ENCODE measurements at places on chromosomes 11 and 22.

GRCh38 chr11:17722000-17722643 lies 2.8 kb downstream of the MYOD1 start:
- no peak for DNase-seq

DNA sequence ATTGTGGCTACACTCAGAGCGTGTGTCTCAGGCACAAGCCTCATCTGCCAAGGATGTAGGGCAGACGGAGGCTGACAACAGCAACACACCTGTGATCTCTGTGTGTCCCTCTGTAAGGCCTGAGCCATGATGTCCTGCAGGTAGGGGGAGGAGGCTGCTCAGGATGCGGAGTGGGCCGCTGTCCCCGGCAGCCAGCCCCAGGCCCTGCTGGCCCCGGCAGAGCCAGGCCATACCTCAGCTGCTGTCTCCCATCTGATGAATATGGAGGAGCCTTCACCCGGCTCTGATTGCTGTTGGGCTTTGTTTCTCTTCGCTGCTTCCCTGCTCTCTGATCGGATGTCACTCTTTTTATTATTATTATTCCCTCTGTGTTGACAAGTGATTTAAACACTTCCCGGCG lies 83.6 kb upstream of the NCAM1 start:
- no peak for DNase-seq

- DNase-seq: no peak
Observed at GRCh38 chr11:117831661-117832415, 7.3 kb upstream of the FXYD2 start.

DNA sequence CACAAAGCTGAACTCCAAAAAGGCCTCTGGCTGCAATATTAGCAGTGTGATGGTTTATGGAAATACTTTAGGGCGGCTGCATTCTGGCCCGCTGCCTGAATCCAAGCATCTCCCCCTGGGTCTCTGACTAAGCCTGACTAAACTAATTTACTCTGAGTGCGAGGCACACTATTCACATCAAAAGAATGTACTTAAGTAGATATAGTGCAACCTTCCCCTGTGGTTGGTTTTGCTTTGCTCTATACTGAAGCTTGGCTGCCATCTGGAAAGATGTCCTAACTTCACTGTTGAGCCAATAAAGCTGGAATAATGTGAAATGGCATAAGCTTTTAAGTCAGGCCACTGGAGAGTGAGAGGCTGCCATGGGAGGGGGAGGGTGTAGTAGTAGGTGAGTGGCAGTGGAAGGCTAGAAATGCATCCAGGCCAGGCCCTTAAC lies 321.6 kb downstream of the AASDHPPT start:
- peak; percentile 99 for DNase-seq

DNA sequence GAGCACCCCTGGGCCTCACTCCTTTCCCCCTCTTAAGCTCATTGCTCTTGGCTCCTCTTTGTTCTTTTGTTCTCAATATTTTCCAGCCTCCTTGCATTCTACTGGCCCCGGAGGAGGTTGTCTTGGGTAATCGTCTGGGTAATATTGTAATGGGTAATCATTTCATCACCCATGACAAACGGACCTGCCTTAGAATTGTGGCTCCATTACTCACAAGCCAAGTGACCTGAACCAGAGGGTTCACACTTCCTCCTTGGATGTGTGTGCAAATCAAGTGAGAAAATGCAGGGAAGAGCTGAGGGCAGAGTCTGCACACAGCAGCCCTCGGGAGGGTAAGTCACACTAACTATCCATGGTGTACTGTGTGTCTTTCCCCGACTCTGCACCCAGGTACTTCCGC lies 305.0 kb downstream of the BUD13 start:
- DNase-seq: no peak

DNA sequence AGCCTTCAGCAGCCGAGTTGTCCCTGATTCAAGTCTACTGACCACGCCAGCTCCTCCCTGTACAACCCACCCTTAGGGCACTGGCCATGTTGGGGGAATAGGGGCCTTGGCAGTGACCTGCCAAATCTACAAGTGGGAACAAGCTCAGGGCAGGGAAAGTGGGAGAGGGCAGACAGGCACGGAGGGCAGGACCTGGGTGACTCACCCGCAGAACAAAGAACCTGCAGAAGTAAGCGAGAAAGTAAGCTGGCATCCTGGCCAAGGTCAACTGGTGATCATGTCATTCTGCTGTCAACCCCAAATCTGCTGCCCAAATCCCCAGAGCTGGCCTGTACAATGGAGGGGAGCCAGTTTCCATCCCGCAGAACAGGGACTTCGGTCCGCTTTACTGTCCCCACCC lies 7.9 kb upstream of the SCGB1A1 start:
- no peak for DNase-seq

DNA sequence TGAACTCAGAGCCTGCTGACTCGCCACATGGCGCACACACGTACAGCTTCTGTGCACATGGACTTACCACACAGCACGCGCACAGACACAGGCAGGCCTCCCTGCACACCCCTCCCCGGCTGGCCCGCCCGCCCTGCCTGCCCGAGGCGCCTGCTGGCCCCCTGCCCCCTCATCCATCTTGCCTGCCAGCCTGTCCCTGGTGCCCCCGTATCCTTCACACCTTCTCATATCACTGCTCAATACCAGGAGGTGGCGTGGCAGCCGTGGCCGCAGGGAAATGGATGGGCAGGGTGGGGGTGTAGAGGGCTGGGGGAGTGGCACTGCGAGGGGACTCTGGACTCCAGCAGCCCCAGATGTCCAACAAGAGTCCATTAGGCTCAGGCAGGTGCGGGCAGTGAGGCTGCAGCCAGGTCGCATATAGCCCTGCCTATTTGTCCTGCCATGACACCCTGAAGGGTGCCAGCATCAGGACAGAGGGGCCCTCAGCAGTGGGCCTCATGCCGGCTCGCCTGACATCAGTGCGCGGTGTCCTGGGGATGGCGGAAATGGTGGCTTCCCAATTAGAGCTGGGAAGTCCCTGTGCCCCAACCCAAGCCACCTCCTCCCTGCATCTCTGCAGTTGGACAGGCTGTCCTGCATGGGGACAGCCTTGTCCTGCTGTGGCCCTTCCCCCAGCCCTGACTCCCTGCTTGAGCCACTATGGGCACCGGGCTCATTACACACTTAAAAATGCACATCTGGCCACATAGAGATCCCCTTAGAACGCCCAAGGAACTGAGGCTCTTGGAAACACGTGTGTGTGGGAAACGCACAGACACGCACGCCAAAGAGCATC lies 2.0 kb upstream of the TBX10 start:
- no peak for DNase-seq

DNA sequence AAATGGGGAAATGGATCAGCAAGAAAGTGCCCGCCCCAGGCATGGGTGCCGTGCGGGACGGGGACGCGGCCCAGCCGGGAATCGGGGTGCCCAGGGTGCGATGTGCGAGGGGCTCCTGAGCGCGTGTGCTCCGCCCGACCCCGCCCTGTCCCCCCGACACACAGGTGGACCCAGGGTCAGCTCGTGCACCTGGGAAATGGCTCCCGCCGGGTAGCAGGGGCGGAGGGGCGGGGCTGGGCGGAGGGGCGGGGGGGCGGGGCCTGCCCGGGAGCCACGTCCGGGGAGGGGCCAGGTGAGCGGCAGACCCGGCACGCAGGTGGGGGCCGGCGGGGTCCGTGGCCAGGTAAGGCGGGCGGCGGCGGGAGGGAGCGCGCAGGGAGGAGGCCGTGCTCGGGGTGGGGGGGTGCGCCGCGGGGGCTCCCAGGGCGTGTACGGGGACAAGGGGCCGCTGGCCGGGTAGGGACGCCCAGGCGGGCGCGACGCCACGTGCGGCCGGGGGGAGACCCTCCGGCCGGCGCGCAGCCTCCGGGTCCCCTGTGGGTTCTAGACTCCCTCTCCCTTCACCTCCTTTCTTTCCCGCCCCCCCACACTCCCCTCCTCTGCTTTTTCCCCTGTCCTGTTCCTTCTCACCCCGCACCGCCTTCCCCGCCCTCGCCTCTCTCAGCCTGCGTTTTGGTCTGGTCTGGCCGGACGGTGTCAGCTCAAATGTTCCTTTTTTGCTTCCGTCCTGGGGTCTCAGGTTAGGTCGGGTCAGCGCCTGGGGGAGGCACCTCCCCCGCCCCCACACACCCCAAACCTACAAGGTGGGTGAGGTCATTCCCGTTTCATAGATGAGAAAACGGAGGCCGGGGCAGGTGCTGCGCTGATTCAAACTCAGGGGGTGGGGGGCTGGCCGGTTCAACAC lies at the start of gene ARHGAP8:
TSS of gene ARHGAP8 (plus strand) at position 291 of the 904 bp plus-strand sequence. CDS start 33,953 bp downstream, outside the sequence.
- no peak for DNase-seq

GRCh38 chr11:11480971-11481370 lies 127.9 kb upstream of the CSNK2A3 start:
- no peak for DNase-seq

DNA sequence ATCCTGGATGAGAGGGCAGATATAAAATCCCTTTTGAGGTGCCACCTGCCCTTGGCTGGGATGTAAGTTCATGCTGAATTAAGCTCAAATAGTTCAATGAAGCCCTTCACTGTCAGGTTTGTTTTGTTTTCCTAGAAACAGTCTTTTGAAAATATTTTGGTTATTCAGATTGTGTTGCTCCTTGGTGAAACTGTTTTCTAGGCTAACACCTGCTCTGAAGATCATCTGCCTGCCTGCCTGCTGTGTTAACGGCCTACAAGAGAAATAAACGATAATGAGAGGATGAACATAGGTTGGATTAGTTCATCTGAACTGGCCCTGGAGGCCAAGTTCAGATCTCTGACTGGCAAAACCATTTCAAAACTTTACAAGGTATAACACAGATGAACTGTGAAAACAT lies 67.4 kb downstream of the ZBTB44 start:
- no peak for DNase-seq

DNA sequence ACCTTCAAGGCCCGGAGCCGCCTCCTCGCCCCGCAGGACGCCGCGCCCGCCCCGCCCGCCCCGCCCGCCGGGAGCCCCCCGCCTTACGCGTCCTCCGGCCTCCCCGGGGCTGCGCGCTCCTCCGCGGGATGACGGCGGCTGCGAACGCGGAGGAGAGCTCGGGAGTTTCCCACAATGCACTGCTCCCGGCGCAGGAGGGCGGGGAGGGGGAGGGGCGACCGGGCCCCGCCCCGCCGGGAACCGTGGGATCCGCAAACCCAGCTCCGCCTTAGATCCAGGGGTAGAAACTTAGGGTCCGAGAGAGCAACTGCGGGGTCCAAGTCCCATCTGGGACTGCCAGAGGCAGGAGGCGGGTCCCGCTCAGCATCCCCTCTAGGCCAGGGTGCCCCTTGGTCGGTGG lies at the start of gene CEND1:
TSS of gene CEND1 (minus strand) at position 148 of the 400 bp plus-strand sequence. CDS start 1,514 bp downstream, outside the sequence.
- no peak for DNase-seq

DNA sequence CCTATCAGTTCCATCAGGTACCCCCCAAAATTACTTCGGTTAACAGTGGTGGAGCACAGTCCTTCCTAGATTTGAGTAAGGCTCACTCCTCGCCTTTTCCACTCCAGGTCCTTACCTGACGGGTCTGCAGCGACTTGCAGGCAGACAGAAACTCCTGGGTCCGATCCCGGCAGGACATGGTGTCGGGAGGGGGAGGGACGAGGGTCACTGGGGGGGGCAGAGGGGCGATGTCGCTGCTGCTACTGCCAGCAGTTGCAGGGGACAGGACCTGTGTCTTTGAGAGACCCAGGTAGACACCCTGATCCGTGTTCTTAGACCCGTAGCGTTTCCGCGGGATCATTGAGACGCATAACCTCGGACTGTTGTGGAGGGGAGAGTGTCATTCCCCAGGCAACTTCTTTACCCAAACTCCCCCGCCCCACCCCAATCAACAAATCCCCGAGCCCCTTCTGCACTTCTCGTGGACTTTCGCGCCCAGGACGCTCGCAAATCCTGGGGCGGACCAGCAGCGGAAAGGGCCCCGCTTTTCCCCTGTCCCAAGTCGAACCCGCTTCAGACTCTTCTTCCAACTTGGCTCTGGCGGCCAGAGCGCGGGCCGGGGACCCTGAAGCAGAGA lies 839 bp downstream of the STX5 start:
- no peak for DNase-seq

DNA sequence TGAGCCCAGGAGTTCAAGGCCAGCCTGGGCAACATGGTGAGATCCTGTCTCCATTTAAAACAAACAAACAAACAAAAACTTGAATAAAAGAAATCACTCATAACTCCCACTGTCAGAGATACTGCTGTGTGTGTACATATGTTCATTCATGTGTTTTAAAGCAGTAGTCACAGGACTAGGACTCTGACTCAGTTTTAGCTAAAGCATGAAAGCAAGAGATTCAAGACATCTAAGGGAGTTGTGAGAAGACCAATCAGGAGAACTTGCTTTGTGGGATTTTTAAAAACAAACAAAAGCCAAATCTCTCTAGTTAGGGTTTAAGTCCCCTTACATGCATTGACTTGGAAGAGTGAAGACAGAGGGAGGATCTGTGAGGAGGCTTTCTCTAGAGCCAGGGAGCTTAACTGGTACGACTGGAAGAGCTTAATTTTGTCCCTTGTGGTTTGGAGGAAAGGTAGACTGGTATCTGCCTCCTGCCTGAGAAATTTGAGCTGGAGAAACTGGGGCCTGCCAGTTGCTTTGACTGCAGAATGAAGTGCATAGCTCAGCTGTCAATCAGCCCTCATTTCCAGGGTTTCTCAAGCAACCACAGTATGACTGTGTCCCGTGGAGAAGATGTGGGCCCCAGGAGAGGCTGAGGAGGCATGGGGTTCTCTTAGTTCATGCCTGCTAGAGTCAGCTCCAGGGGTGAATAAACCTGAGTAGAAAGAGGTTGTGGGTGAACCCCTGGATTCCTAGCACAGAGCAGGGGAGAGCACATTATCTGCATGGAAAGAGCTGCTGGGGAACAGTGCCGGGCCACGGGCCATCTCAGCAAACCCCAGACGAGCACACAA lies 30.6 kb downstream of the EXPH5 start:
- no peak for DNase-seq

DNA sequence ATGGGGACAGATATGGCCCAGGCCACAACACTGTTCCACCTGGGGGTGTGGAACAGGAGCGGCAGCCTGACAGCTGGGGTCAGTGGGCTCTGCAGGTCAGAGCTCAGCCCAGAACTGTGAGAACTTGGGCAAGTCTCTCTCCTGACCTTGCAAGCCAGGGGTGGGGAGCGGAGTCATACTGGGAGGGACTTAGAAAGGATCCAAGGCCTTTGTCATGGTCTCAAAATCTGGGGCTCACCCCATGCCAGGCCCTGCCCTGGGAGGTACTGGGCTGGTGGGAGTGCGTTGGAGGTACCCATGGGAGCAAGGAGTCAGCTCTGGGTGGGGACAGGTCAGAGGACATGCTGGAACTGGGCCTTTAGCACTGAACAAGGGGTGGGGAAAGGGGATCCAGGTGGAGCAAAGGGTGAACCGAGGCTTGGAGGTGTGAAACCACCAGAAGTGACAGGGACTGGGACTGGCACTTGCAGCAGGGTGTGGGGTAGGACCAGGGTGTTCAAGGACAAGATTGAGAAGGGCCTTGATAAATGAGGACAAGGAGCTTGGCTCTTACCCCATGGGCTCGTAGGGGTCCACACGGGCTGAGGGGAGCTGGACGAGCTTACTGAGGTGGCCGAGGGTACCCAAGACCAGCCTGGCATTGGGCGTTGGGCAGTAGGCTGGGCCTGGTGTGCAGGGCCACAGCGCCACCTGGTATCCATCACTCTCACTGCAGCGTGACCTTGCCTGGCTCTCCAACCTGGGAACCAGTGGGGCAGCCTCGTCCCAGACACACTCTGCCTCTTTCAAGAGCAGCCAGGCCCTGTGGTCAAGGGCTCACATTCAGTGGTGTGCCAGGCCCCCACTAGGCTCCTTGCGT lies 7.4 kb upstream of the PMM1 start:
- DNase-seq: no peak
